ENCODE measurements at places on chromosomes 5 and 9.

DNA sequence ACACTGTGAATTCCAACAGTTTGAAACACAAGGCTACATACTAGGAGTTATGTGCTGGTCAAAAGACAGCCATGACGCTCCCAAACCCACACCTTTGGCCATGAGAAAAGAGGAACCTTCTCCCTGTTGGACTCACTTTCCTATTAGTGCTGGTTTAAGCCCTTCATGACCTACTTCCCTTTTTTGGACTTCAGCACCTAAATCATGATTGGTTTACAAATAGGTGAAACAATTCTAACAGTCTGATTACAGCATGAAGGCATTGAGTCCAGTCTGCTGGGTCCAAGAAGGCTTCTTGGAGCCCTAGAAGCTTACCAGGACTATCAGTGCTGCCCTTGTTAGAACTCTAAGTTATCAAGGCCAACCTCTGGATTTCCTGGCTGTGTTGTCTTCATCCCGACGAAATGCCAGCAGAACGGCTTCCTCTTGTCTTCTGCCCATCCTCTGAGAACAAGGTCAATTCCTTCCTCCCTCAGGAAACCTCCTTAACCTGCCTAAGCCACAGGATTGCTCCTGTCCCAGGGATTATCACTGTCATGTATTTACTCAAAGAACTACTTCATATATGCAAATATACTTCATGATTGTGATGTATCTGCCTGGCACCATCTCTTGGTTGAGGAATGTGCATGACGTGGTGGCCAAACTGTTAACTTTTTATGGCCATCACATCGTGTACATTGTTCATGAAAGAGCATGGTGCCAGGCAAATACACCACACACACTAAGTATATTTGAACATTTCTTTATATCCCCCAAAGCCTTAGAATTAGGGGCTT is 83.6 kb downstream of the ANKH start:
- DNase-seq, result no peak

GRCh38 chr9:127614961-127615360 is 2.9 kb downstream of the STXBP1 start:
- DNase-seq, result no peak

GRCh38 chr5:5037674-5038073 is 102.5 kb upstream of the ADAMTS16 start:
- no peak for DNase-seq

GRCh38 chr5:176611435-176611834 is 1.5 kb upstream of the GPRIN1 start:
- peak; percentile 47 for DNase-seq

DNA sequence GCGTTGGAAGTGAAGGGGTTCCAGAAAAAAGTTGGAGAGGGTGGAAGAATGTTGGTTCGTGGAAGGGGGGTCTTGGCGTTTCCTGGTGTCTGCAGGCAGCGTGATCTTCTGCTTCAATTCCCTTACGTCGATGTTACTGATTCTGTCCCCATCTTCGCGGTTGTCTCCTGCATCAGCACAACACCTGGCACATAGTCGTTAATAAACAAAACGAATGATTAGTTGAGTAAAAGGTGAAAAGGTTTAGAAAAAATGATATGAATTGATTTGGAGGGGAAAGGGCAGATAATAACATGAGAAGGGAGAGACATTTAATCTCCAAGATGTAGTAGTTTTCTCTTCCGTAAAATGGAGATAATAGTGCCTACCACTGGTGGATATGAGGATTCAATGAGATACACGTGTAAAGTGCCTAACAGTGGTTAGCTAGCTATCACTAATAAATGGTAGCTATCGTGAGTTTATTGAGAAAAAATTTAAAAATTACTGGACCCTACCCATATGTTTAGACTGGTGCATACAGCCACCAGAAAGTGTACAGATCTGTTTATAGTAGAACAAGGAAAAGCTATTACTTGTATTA is 556 bp downstream of the MTREX start:
- peak; percentile 34 for DNase-seq

- no peak for DNase-seq
These were observed 32.0 kb downstream of the PTBP3 start for GRCh38 chr9:112301420-112301819.

- no peak for DNase-seq
These were observed 139.4 kb upstream of the IL12B start for GRCh38 chr5:159469496-159470372.

GRCh38 chr5:126866851-126867636 is 90.1 kb downstream of the LMNB1 start:
- DNase-seq, result no peak

GRCh38 chr5:5242056-5242455 is 101.9 kb downstream of the ADAMTS16 start:
- DNase-seq, result no peak

GRCh38 chr5:151074557-151074956 is 6.3 kb downstream of the TNIP1 start:
- no peak for DNase-seq

DNA sequence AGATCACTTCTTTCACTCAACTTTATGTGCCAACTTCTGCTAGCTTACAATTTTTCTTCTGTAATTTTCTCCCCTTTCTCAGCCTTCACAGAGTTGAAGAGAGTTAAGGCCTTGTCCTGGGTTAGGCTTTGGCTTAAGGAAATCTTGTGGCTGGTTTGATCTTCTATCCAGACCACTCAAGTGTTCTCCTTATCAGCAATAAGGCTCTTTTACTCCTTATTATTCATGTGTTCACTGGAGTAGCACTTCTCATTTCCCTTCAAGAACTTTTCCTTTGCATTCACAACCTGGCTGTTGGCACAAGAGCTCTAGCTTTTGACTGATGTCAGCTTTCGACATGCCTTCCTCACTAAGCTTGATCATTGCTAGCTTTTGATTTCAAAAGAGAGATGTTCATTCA is 86.9 kb upstream of the ALDH1B1 start:
- DNase-seq, result no peak

GRCh38 chr9:118401546-118401945 is 697.3 kb downstream of the TLR4 start:
- DNase-seq, result no peak

DNA sequence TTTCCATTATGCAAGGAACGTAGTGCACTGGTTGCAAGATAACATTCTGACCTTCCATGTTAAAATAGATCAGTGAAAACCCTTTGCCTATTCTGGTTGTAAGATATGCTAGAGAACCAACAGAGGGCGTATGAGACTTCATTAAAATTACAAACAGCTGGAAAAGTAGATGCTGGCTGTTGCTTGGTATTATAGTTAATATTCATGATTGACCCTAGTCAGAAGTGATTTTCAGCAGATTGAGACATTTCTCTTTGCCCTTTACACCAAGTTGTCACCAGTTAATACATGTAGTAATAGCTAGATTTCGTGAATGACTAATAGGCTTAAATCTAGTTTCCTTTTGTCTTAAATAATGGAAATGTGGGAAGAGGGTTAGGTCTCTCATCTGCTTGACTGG is 13.8 kb upstream of the FGF18 start:
- no peak for DNase-seq

GRCh38 chr5:91219091-91219802 is 163.9 kb downstream of the ARRDC3 start:
- DNase-seq, result peak; percentile 97

GRCh38 chr5:3120028-3120427 is 368.6 kb upstream of the IRX2 start:
- no peak for DNase-seq

- no peak for DNase-seq
These were observed 798.3 kb downstream of the MAT2B start for GRCh38 chr5:164303646-164304215.

DNA sequence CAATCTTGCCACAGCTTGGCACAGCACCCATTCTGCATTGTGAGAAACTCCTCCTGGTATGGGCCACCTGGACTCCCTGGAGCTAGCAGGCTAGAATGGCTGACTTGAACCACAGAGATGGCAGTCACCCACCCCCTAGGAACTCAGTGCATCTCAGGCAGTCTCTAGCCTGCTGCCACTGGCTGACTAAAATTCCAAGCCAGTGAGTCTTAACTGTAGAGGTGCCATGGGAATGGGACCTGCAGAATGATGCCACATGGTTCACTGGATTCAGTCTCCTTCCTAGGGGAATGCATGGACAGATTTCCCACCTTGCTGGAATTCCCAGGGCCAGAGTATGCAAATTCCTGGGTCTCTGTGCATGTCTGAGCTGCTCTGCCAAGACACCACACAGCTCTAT is 382.9 kb downstream of the MAN2A1 start:
- DNase-seq, result no peak

GRCh38 chr5:177357459-177358351 is at the start of gene RGS14:
RGS14 (plus strand) TSS chr5:177357924; CDS start chr5:177358025, 101 bp downstream.
- peak; percentile 96 for DNase-seq

DNA sequence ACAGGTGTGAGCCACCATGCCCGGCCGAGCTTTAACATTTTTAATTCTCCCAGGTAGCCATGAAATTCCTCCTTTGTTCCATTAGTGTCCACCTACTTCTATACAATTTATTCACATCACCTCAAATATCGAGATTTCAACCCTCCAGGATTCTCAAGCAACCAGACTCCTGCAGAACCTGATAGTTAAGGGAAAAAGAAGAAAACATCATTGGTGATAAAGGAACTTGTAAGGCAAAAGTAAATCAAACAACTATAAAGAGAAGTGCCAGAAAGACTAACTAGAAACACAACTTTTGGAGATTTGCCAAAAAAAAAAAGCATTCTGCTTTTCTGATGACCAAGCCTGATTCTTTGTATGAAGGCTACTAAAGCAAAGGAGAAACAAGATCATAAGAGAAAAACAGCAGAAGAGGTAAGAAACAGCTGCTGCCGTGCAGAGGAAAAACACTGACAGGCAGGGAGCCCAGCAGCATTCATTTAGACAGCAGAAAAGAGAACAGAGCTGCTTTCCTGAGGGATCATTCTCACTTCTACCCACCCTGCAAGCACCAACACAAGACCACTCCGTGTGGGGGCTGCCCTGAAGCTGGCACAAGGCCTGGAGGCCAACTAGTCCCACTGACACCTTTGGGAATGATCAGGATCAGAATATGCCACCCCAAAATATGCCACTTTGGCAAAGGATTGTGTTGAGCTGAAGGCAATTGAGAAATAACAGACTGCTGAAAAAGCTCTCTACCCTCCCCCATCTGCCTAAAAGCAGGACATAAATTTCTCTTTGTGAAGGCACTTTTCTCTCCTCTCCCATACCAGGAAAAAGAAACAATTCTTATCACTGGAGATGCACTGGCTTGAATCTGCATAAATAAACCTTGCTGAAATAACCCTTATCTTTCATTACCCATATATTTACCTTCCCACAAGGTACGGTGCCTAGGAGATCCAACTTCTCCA is 75.1 kb downstream of the ALDH7A1 start:
- DNase-seq, result no peak

DNA sequence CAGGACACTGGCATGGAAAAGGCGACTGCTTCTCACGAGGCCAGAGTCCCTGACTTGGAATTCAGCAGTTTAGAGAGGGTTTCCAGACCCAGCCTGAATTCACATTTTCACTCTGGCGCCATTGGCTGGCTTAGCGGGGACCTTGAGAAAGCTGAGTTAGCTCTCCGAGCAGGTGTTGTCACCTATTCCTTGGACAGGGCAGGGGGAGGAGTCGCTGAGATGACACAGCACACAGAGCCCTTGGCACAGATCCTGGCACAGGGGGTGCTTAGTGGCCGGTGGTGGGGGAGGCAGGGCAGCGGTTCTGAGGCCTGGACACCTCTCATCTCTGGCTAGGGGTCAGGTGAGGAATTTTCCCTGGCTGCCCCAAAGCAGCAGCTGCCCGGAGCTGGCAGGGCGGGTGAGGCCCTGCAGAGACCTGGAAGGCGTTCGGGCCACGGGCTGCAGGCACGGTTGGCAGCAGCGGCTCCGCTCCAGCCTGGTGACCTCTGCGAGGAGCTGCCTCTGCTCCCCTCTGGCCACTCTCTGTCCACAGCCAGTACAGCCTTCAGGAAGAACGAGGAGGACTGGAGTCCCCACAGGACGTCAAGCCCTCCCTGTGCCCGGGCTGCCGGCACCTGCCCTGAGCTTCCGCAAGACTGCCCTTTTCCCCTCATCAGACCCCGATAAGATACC is 72.4 kb upstream of the RAPGEF1 start:
- DNase-seq, result no peak

DNA sequence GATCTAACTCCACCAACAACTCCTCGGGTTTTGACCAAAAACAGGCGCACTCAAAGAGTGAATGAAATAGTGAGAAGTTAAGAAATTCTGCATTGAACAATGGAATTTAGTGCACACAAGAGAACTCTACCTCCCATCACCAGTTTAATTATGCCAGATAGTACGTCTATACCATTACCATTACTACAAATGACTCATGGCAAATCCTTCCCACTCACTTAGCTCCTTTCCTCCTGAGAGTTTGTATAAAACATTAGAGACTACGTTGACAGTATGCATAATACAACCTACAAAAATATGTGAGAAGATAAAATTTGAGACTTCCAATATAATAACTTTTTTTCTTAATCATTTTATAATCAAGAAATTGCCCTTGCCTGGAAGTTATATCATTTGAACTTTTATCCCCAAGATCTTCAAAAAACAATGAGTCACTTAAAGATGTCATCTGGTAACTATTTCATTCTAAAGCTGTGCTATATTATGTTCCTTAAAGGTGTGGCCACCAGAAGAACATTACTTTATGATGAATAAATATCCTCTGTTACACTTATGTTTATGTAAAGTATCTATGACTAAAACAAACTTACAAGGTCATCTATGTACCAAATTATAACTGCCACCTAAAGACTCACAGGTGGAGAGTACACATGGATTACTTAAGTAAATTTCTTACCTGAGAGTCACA is 297.9 kb upstream of the PTGER4 start:
- no peak for DNase-seq

DNA sequence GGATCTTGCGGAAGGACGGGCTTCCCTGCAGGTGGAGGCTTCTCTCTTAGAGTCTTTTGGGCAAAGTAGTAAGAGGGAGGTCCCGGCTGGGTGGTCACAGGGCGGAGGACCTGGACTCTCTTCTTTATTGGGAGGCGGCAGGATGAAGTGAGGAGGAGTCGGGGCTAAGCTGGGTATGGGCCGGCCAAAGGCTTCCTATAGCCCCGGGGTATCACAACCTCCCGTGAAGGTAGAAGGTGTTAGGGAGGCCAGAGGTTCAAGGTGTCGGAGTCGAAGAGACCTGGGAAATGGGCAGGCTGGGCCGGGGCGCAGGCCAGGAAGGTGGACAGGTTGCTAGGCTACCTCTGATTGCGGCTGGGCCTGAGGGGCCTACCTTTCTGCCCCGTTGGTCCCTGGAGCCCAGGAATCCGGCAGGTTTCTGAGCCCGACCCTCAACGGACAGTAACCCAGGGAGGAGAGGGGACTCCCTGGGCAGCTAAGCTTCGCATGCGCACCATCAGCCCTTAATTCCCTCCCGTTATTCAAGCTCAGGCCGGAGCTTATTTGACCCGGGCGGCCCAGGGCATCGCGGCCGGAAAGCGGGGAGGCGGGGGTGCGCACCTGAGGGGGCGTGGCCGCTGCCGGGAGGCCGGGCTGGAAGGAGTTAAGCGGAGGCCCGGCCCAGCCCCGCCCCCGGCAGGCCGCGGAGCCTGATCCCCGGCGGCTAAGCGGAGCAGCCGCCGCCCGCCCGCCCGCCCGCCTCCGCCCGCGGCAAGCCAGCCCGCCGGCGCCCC is at the start of gene TESK1:
Gene TESK1, plus strand, starts transcription at position 685 of the 773 bp plus-strand sequence. CDS start 358 bp downstream, outside the sequence.
- peak; percentile 25 for DNase-seq

- DNase-seq, result no peak
These were observed 27.0 kb downstream of the ERAP2 start for GRCh38 chr5:96903300-96903699.

- DNase-seq, result no peak
These were observed 244.2 kb downstream of the FOXD4L6 start for GRCh38 chr9:40884072-40884901.

GRCh38 chr9:92781899-92782298 is 17.3 kb upstream of the BICD2 start:
- DNase-seq, result no peak

Data from AML-193 (cell line).